ENCODE measurements at places on chromosomes 13 and 19.
A peak's percentile ranks its signal among the peaks of the same experiment; 100 is the strongest.

- DNase-seq = peak; percentile 2
These were observed 109.3 kb downstream of the KDM4B start for GRCh38 chr19:5078182-5078581.

GRCh38 chr13:30027569-30028455 is 177.4 kb upstream of the UBL3 start:
- no peak for DNase-seq

DNA sequence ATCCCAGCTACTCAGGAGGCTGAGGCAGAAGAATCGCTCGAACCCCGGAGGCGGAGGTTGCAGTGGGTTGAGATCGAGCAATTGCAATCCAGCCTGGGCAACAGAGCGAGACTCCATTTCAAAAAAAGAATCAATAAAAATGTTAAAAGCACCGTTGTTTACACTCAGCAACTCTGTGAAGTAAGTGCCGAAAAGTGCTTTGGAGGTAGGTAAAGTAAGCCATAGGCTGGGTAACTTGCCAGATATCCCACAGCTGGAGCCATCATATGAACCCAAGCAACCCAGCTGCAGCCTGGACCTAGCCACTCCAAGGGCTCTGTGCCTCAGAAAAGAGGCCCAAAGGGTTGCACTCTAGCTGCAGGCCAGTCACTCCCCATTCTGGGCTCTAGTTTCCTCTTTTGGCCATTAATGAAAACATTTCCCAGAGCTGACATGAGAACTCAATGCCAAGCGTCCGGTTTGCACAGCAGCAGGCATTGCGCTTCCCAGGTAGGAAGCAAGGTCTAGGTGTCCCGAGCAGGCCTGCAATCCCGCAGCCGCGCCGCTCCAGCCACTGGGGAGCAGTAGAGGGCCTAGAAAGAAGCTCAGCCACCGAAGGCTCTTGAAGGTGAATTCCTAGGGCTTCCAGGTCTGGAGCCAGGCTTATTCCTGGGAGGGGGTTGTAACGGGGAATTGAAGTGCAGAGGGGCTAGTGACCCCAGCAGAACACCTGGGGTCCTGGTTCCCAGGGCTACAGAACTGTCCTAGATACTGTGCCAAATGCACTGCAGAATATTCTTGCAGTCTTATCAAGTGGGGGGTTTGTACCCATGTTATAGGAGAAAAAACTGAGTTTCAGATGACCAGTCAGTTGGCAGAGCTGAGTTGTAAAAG is 4.1 kb upstream of the CD79A start:
- peak; percentile 67 for DNase-seq

DNA sequence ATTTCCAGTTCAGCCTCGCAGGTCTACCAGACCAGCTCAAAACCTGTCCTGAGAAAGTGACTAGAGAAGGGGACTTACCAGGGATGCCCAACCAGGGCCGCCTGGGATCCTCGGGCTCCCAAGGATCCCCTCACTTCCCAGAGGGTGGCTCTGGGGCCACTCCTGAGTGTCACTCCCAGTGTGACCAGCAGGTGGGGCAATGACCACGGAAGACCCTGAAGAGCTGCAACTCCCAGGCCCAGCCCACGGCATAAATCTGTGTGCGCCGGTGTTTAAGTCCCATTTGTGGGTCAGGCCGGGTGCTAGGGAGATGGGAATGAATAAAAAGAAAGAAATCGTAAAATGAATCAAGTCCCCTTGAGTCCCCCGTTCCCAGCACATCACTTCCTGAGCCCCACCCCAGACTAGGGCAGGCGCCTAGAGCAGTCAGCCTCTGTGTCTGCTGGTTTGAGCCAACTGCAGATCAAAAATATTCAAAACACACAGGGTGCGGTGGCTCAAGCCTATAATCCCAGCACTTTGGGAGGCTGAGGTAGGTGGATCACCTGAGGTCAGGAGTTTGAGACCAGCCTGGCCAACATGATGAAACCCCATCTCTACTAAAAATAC is 10.7 kb downstream of the PTGIR start:
- peak; percentile 76 for DNase-seq

DNA sequence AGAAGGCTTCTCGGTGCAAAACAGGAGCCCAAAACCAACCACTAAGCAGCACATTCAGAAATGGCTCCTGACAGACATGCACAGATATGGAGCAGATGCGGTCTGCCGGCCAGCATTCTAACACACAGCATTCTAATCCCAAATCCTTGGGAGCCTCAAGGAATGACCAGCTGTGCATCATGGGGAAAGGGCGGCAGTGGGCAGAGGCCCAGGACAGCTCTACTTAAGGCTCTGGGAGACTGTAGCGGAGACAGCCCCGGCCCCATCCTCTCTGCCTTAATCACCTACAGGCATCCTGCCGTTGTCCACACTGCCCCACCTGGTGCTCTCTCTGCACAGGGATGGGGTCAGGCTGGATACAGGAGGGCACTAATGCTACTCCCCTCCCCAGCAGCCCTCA is 1016.0 kb downstream of the UQCRFS1 start:
- DNase-seq = no peak

DNA sequence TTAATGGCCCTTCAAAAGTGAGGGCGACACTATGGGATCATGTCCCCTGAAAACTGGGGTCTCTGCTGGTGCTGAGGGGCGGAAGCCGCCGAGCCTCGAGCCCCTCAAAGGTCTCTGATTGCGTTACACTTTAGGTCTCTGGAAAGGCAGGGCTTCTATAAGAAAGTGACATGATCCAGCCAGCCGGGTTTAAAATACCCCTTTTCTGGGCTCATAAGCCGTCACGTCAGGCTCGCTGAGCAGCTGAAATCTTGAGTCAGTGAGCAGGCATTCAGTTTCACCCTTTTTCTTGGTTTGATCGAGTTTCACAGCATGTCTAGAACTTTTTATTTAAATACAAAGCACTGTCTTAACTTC is 600 bp upstream of the HMGB1 start:
- no peak for DNase-seq

DNA sequence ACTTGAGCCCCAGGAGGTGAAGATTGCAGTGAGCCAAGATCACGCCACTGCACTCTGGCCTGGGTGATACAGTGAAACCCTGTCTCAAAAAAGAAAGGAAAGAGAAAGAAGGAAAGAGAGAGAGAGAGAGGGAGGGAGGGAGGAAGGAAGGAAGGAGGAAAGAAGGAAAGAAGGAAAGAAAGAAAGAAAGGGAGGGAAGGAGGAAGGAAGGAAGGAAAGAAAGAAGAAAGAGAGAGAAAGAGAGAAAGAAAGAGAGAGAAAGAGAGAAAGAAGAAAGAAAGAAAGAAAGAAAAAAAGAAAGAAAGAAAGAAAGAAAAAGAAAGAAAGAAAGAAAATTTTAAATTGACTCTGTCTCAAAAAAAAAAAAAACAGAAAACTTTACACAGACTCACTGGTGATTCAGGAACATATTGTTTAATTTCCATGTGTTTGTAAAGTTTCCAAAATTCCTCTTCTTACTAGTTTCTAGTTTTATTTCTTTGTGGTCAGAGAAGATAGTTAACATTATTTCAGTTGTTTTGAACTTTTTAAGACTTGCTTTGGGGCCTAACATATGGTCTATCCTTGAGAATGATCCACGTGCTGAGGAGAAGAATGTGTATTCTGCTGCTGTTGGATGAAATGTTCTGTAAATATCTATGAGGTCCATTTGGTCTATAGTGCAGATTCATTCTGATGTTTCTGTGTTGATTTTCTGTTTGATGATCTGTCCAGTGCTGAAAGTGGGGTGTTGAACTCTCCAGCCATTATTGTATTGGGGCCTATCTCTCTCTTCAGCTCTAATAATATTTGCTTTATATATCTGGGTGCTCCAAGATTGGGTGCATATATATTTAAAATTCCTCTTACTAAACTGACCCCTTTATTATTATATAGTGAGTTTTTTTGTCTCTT is 204.4 kb upstream of the SERP2 start:
- no peak for DNase-seq

- no peak for DNase-seq
These were observed 44.7 kb downstream of the COL4A2 start for GRCh38 chr13:110351636-110352420.

DNA sequence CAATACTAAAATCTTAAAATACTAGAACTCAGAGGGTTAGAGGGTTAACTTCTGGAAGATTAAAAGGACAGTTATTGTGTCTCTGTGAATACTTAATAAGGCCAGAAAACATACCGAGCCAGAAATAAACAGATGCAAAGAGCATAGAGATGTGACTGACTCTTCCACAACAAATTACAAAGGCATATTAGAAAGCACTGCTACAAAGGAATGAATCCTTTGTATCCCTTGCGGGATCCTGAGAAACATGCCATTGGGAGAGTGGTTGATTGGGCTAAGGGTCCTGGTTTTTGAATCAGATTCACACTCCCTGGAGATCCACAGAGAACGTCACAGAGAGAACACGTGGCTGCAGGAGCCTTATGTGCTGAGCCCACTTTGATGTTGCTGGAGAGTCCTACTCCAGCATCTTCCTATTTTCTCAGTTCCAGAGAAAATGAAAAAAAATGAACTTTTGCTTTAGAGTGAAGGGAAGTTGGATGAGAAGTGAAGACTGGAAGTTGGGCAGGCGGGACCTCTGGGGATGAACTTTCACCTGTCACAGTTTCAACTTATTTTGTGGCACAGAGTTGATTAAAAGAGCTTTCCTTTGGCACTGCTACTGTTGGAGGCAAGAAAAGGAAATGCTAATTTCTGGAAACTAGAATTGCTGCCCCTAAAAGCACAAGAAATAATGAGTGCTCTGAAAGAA is 309.9 kb downstream of the DCT start:
- no peak for DNase-seq

DNA sequence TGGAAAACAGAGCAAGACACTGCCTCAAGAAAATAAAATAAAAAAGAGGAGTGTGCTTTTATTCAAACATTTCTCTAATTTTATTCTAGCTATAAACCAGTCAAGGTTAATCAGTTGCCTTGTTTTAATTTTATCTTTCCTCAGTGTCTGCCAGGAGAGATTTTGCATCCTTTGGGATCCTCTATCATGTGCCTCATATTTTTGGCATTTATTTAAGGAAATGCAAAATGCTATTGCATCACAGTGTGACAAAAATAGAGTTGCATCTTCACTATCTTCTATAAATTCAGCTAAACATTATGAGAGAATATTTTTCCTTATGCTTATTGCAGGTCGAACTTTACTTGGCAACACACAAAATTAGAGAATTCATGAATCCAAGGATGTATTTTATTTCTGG is 639.0 kb upstream of the KLF12 start:
- DNase-seq = no peak

DNA sequence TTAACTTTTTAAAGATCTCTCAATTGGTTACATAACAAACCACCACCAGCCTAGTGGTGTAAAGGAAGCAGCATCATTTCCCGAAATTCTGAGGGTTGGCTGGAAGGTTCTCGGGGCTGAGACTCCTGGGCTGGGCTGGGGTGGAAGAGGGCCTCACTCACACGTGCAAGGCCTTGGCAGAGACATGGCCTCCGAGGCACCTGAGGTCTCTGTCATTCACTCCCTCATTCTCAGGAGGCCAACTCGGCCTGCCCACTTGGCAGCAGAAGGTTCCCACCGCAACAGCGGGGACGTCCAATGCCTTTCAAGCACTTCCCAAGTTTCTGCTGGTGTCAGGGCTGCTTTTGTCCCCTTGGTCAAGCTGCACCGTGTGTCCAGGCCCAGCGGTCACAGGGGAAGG is 18.6 kb upstream of the RASA3 start:
- DNase-seq = no peak

DNA sequence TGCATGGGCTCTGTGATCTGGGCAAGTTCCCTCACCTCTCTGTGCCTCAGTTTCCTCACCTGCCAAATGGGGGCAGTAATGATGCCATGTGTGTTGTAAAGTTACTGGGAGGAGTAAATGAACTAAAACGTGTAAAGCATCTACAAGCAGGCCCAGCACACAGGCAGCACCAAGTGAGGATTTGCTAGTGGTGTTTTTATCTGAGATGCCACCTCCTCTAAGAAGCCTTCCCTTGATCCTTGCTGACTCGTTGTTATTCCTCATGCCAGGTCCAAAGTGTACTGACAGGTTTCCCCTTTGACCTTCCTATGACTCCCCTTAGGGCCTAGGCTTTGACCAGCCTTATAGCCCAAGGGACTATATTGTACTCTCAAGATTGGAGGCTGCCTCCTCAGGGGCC is 1.5 kb upstream of the UQCRFS1 start:
- DNase-seq = no peak

GRCh38 chr13:114328595-114328994 is 14.3 kb downstream of the CHAMP1 start:
- DNase-seq = no peak

- DNase-seq = no peak
These were observed 271.2 kb upstream of the HTR2A start for GRCh38 chr13:47168066-47168465.

- no peak for DNase-seq
These were observed 329.8 kb upstream of the MIR17HG start for GRCh38 chr13:91017669-91018053.

DNA sequence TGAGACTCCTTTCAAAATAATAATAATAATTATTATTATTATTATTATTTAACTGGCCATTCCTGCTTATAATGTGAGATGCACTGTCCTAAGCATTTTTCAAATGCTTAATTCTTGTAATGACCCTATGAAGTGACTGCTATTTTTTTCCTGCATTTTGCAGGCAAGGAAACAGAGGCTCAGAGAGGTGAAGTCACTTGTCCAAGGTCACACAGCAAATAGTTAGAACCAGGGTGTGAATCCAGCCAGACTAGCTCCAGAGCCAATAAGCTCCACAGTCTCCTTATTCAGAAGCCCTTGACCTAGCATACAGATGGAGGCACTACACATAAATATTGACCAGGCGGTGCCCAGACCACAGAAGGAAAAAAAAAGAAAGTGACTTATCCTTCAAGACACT is 77.5 kb upstream of the CACNA1A start:
- no peak for DNase-seq

DNA sequence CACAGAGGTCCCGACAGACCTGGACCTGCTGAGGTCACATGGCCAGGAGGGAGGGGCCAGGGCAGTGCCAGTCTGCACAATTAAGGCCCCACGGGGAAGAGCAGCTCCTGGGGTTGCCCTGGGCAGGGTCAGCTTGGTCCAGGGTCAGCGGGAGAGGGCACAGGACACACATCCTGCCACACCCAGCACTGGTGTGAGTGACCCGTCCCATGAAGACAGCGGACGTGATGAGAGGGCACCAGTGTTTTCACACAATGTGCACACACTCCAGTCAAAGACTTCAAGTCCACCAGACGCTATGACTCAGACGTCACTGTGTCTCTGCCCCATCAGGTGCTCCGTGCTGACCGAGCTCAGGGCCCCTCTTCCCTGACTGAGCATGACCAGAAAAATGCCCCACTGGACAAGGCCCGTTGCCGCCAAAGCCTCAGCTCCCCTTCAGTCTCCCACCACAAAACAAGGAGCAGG is 4.2 kb downstream of the TMEM259 start:
- no peak for DNase-seq

- DNase-seq = no peak
These were observed 3.9 kb downstream of the EPS8L1 start for GRCh38 chr19:55079400-55080038.

DNA sequence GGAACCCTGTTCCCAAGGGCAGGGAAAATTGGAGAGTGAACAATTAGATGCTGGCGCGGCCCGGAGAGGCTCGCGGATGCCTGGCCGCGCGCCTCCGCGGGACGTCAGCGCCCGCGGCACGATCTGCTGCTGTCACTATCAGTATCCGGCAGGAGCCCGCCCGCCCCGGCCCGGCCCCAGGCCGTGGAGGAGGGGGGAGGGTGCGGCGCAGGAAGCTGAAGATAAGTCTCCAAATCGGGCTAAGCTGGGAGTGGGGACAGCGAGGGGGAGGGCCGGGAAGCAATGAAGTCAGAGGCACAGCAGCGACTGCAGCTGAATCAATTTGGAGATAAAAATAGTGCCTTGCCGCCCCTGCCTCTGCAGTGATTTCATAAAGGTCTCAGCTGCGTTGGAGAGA is 441.5 kb upstream of the KLF12 start:
- peak; percentile 32 for DNase-seq
